Stimulated activated CD8-positive, alpha-beta memory T cell treated with anti-CD3 and anti-CD28 coated beads, Interleukin-12 subunit alpha, Interleukin-12 subunit beta, amount 100 ng/mL, for 4 hours (primary cell): ENCODE measurements at places on chromosomes 13 and 19.

GRCh38 chr13:28522871-28523270, 27.9 kb upstream of the FLT1 start:
- DNase-seq, result no peak

DNA sequence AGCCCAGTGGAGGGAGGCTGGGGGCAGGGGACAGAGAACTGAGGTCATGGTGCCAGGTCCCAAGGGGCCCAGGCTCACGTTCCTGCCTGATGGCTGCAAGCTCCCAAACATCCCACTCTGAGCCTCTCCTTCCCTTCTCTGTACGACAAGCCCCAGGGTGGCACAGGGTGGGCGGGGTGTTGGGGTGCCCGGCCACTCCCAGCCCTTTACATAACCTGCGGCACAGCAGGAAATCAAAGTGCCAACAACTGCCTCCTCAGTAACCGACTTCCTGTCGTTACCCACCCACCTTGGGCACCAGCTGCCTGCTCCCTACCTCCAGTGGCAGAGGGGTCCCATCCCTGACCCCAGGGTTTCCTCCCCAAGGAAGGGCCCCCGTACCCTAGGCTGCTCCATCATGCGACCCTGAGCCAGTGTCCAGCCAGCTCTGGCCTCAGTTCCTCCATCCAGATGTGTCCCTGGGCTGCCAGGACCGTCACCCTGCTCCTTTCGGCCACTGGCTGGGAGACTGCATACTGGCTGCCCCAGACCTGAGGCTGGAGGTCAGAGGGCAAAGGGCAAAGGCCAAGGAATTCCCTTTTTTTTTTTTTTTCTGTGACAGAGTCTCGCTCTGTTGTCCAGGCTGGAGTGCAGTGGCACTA, 27.7 kb upstream of the NFIC start:
- peak; percentile 25 for DNase-seq

GRCh38 chr19:46109876-46110275, 14.6 kb downstream of the IGFL3 start:
- no peak for DNase-seq

- DNase-seq, result peak; percentile 24
These were observed 9.4 kb downstream of the SIRT6 start for GRCh38 chr19:4172861-4173473.

- DNase-seq, result no peak
These were observed 83.6 kb upstream of the PDCD5 start for GRCh38 chr19:32497391-32497790.

GRCh38 chr19:38836159-38836982, 4.8 kb upstream of the ECH1 start:
- DNase-seq, result no peak

- no peak for DNase-seq
These were observed 8.1 kb downstream of the SULT2B1 start for GRCh38 chr19:48560095-48560530.

GRCh38 chr13:100722517-100722916, 47.9 kb upstream of the TMTC4 start:
- no peak for DNase-seq

- DNase-seq, result no peak
These were observed 22.1 kb downstream of the CAPN12 start for GRCh38 chr19:38721979-38722773.

DNA sequence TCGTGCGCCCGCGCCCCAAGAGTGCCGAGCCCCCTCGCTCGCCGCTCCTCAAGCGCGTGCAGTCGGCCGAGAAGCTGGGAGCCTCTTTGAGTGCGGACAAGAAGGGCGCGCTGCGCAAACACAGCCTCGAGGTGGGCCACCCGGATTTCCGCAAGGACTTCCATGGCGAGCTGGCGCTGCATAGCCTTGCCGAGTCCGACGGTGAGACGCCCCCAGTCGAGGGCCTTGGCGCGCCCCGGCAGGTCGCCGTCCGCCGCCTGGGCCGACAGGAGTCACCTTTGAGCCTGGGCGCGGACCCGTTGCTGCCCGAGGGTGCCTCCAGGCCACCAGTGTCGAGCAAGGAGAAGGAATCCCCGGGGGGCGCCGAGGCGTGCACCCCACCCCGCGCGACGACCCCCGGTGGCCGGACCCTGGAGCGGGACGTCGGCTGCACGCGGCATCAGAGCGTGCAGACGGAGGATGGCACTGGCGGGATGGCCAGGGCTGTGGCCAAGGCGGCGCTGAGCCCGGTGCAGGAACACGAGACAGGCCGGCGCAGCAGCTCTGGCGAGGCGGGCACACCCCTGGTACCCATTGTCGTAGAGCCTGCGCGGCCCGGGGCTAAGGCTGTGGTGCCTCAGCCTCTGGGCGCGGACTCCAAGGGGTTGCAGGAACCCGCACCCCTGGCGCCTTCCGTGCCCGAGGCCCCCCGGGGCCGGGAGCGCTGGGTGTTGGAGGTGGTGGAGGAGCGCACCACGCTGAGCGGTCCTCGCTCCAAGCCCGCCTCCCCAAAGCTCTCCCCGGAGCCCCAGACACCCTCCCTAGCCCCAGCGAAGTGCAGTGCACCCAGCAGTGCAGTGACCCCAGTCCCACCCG, 7.1 kb downstream of the DNASE2 start:
- DNase-seq, result no peak

GRCh38 chr19:35049456-35049855, 7.9 kb downstream of the HPN start:
- DNase-seq, result no peak

GRCh38 chr19:56113074-56113632, 7.9 kb downstream of the ZNF787 start:
- DNase-seq, result no peak

- DNase-seq, result no peak
These were observed 16.1 kb downstream of the NKPD1 start for GRCh38 chr19:45144431-45145269.

DNA sequence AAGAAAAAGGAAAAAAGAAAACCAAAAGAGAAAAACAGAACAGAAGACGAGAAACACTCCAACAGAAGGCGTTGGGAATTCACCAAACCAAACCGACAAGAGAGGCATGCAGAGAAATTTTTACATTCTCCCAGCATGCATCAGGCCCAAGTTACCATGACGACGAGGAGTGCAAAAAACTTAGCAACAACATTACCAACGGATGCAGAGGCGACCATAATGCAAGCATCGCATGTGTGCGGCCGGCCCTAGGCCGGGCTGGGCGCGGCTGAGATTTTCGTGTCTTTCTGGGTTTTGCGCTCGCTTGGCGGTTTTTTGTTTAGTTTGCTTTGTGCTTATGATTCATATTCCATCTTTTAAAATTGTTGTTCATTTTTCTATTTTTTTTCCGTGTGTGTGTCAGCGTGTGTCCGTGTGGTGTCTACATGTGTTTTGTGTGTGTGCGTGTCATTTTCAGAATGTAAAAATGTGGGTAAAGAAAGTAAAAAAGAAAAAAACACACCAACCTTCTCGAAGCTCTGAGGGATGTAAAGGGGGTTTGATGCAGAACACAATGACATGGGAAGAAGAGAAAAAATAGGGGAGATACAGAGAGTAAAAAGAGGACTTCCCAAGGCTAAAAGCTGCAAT, 84.9 kb downstream of the PTPRS start:
- DNase-seq, result no peak

GRCh38 chr19:19319732-19320360, 463 bp downstream of the SUGP1 start:
- DNase-seq, result no peak

DNA sequence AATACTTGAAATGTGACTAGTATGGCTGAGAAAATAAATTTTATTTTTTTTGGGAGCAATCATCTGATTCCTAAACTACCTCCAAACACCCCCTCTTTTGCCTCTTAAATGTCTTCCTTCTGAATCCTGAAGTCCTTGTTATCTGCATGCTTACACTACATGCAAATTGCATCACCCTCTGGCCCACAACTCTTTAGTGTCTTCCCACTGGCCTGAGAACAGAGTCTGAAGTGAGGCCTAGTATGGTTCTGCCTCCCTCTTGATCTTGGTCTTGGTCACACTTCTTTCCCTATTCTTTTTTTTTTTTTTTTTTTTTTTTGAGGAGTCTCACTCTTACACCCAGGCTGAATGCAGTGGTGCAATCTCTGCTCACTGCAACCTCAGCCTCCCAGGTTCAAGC, 4.8 kb downstream of the ZNF558 start:
- no peak for DNase-seq

DNA sequence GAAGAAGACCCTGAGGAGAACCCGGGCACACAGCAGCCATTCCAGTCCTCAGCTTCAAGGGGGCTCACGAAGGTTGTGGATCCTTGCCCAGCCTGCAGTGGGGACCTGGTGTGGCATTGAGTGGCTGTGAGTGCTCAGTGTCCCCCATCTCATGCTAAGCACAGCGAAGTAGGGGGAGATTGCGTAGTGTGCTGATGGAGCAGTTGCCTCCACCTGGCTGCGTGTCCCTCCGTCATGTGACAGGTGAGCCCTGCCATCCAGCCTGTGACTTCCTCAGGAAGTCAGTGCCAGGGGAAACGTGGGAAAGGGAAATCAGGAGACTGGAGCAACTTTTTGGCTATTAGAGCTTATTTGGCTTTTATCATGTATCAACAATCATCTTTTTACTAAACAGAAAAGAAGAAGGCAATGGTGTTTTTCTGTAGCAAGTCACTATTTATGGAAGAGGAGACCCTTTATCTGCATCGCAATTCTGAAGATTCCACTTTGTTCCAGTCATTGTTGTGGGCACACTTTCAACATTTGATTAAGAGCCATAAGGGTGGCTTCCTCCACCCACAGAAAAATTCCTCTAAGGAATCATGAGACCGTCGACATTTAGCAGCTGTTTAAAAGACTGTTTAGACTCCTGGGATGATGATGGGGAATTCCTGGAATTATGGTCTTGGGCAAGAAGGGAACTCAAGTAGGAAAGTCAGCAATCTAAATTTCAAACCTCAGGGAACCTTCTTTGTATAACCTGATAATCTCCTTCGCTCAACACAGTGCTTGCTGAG, 126.8 kb upstream of the SPATA13 start:
- no peak for DNase-seq

DNA sequence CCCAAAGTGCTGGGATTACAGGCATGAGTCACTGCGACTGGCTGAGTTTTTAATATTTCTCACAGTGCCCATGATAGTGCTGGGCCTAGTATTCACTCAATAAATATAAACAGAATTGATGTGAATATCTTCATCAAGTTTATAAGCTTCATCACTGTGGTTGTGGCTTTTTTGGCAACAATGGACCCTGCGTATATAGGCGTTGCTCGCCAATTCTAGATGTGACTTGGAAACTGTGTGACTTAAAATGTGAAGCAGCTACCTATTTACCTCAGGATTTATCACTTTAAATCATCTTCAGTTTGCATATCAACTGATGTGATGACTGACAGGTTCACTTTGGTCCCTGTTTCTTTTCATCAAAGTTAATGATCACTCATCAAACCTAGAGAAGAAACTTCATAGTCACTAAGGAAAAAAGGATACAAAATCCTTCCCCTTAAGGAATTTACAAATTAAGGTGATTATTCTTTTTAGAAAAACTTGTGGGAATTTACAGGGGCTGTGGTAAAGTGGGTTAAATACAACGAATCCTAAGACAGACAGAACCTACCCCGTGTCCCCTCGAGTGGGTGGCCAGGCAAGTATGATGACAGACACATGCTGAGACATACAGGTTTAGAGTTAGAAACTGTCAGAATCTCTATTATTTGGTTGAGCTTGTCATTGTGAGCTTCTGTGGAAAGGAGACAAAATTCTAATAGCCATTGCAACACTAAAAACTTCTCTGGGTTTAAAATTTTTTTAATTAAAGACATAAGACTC, 101.3 kb downstream of the AKAP11 start:
- DNase-seq, result no peak

GRCh38 chr13:80436571-80437169, 95.7 kb upstream of the SPRY2 start:
- DNase-seq, result no peak

- DNase-seq, result no peak
These were observed 5.8 kb downstream of the LSR start for GRCh38 chr19:35254341-35255297.

GRCh38 chr19:15251010-15251748, 18.9 kb upstream of the EPHX3 start:
- no peak for DNase-seq

GRCh38 chr13:93226623-93227279, at the start of gene GPC6:
Gene GPC6, plus strand, starts transcription at chr13:93226807.
- DNase-seq, result no peak

GRCh38 chr19:43485951-43486350, 18.6 kb downstream of the PHLDB3 start:
- no peak for DNase-seq

DNA sequence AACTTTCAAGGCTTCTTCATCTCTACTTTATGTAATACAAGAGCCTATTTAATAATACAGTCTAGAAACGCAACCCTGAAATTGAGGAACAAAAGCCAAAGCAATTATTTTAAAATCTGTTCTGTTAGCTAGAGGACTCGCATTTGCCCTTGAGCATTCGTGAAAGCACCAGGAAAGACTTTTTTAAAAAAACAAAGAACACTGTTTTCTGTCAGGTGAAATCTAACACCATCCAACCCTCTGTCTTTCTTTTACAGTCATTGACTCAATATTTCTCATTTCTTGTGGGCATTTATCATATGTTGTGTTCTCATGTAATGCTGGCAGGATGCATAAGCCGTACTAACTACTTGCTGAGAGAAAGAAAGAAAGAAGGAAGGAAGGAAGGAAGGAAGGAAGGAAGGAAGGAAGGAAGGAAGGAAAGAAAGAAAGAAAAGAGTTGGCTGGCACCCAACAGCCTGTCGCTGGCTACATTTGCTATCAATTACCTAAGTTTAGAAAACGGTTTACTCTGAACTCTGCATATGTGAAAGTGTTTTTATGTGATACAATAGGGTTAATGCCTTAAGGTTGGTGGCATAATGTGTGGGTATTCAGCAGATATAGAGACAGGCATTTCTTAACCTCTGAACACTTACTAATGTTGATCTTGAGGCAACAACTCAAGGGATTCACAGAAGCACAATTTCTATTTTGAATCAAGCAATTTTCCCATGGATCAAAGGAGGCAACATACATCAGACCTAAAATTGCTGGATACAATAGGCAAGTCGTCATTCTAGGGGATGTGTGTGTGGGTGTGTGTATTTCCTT, 445.4 kb downstream of the DCT start:
- no peak for DNase-seq

- no peak for DNase-seq
These were observed 1163.1 kb downstream of the UQCRFS1 start for GRCh38 chr19:28049875-28050274.

DNA sequence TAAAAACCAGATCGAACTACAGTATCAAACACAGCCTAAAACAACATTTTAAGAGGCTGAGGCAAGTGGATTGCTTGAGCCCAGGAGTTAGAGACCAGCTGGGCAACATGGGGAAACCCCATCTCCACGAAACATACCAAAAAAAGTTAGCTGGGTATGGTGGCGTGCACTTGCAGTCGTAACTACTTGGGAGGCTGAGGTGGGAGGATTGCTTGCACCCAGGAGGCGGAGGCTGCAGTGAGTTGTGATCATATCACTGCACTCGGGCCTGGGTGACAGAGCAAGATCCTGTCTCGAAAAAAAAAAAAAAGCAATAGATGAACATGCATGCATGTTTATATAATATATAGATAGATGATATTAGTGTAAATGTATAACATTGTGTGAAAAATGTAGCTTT, 5.2 kb upstream of the MRPS31 start:
- no peak for DNase-seq

DNA sequence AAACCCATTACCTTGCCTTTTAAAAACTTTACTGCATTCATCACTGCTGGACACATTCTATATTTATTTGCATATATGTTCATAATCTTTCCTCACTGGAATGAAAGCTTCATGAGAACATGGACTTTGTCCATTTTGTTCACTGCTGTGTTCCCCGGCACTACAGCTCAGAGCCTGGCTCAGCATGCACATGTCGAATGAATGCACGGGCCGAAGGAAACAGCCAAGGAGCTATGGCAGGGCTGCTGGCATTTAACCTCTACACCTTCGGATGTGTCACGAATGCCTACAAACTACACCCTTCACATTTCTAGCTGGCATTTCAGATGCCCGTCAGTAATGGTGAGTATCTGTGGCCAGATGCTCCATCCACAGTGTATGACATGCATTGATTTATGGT, 7.6 kb downstream of the MTIF3 start:
- DNase-seq, result no peak
